Mucosa of gallbladder (tissue), 1 donor: ENCODE measurements at places on chromosomes 1 and 21. TPM values are rescaled to one million over a fixed set of nuclear protein-coding genes. Genes with fewer than 3 reads are reported as not detected.

DNA sequence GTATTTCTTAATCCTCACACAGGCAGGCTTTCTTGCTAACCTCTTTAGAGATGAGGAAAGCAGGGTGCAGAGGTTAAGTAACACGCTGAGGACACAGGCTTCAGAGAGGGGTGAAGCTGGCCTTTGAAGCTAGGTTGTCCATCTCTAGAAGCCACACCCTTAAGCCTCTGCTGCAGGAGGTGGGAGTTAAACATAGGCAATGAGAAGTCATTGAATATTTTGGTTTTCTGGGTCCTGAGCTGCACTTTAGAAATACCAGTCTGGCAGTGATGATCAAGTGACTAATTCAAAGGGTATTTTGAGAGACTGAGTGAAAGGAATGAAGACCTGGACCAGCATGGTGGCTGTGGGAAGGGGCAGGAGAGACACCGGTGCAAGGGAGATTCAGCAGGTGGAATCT is 9.9 kb downstream of the KCNJ15 start:
- DNase-seq, result no peak

- DNase-seq, result peak; percentile 16
Observed at GRCh38 chr1:169044296-169044695, 62.2 kb upstream of the ATP1B1 start.

DNA sequence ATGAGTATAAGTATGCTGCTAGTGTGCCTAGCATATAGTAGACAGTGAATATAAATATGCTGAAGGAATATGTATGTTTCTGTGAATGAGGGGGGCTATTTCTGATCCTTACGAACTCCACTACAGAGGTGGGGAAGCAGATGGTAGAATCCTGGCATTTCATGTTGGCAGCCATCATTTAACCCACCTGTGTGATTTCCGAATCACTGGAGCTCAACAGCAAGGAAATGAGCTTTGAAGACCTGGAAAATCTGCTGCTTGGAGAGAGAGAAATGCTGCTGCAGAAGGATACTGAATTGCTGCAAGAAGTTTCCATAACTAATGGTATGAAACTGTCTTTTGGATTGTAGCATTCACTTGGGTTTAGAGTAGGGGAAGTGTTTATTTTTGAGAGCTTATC is 83.5 kb downstream of the RABGAP1L start:
- DNase-seq, result no peak

KRTAP21-3 gene
- not detected for total RNA-seq

TMEM69 gene
- total RNA-seq, result 18.3 TPM

KLHL21 gene
- 42.4 TPM for total RNA-seq

ADARB1 gene
- 32.5 TPM for total RNA-seq

DNA sequence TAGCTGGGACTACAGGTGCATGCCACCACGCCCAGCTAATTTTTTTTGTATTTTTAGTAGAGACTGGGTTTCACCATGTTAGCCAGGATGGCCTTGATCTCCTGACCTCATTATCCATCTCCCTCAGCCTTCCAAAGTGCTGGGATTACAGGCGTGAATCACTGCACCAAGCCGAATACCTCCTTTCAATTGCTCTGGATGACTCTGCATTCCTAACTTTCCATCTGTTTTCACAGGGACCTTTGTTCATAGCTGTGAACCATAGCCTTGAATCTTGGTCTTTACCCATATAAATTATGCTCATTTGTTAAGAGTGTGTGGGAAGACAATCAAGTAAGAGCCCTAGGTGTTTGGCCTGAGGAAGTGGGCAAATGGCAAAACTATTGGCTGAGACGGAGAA is 422.7 kb downstream of the DISC1 start:
- DNase-seq, result no peak

DNA sequence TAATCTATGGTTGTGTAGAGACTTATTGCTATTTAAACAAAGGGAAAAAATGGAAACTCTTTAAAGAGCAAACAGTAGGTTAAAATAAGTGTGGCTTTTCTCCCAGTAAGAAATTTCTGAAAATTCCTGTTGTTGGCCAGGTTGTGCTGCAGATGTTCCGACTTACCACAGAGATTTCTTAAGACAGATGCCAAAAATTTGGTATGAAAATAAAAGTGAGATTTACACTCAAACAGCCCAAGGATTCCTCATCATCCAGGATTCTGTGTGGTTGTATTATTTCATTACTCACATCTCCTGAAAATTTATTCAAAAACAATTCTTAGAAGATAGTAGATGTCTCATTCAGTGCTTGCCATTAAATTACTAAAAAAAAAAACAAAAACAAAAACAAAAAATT is 296.7 kb upstream of the PTBP2 start:
- no peak for DNase-seq

- DNase-seq, result no peak
Observed at GRCh38 chr1:100736746-100737145, 17.2 kb downstream of the VCAM1 start.

GRCh38 chr1:157040802-157041201 is 4.7 kb downstream of the ARHGEF11 start:
- DNase-seq, result no peak

VAMP4 gene
- 14.2 TPM for total RNA-seq

- DNase-seq, result no peak
Observed at GRCh38 chr1:44408212-44408582, 3.1 kb downstream of the RNF220 start.

GSTM3 gene
- 40.6 TPM for total RNA-seq

DNA sequence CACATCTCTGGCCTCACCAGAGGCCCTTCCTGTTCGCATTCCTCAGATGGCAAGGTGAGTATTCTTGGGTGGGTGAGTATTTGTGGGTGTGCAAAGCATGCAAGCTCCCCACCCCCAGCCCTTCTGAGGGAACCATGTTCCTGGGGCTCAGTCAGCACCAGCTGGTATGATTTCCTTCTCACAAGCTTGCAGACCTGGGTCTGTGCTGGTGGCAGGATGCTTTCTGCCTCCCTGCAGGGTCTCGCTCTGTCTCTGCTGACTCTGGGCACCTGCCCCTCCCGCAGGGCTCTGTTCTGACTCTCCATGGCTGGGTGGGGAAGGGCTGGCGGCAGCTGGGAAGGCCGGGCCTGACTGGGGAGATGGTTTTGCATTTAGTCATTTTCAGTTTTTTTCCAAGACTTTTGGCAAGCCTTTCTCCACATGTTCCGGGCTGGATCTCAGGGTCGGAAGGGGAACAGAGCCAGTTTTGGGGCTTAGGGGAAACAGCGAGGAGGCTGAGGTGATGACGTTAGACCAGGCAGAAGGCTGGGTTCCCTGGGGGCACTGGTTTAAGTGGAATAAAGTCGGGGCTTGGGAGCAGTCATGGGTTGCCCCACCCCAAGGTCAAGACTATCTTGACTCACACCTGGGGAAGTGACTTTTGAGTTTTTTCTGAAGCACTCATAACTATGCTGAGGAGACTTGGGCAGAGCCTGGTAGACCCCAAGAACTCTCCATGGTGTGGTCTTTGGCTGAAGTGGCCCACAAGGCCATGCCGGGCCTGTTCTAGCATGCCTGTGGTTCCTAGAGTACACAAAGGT is 6.2 kb downstream of the RASSF5 start:
- DNase-seq, result peak; percentile 50

LCE2B gene
- total RNA-seq, result not detected
